ENCODE measurements at places on chromosomes 7 and 10.

DNA sequence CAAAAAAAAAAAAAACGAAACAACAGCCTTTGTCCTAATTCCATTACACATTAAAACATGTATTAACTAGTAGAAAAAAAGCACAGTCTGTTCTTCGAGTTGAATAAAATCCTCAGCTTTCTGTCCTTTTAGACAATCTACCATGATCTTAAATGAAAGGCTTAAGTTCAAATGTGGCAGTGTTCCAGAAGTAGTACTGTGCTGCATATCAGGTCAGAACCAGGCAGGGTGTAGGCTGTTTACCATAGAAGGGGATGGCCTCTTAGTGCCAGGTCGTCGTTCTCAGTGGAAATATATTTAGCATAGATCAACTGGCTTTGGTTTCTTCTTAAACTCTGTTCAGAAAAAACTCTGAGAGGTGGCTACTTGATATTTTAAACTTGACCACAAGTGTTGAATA is 612.0 kb downstream of the CNTNAP2 start:
- H3K36me3 ChIP-seq: no peaks in the 10 kb centered on the region
- no peak overlapping the region for H3K27ac ChIP-seq
- peaks cover 17% of the 10 kb centered on the region for H3K4me1 ChIP-seq
- no peak overlapping the region for H3K4me3 ChIP-seq

DNA sequence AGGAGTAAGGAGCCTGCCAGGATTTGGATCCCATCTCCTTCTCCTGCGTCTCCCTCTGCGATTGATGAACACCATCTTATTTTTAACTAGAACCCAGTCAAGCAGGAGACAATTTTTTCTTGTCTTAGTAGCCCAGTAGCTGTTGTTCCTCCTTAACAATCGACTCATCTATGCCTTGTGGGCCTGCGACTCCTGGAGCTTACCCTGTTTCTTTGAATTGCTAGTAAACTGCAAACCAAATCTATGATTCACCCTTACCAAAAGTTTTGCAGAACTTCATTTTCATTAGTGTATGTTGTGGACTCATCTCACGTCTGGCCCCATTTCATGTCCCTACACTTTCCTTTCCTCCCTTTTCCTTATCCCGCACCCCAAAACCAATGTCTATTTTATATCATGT is 37.7 kb downstream of the TRIL start:
- DNase-seq: no peak
- no peaks in the 10 kb centered on the region for H3K36me3 ChIP-seq
- no peak overlapping the region for H3K27ac ChIP-seq

DNA sequence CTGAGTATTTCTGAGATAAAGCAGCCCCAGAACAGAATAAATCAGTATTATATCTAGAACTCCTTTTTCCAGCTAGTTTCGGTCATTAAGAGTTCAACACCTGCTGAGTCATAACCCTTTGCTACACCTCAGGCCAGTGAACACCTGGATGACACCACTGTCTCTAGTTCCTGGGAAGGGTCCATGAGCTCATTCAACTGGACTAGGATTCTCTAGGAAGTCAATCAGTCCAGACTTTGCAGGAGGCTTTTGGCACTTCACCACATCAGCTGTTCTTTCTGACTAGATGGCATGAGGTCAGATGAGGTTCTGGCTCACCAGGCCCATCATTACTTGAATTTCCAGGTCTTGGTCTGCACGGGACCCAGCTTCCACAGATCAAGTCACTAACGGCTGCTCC is 11.7 kb downstream of the SLC39A12 start:
- no peaks in the 10 kb centered on the region for H3K36me3 ChIP-seq
- no peak overlapping the region for H3K4me3 ChIP-seq
- H3K27ac ChIP-seq: no peak overlapping the region
- no peaks in the 10 kb centered on the region for H3K4me1 ChIP-seq
- DNase-seq: no peak

GRCh38 chr10:113616244-113617074 is 47.4 kb downstream of the NRAP start:
- no peaks in the 10 kb centered on the region for H3K36me3 ChIP-seq
- peaks cover 8% of the 10 kb centered on the region for H3K4me1 ChIP-seq
- no peak for DNase-seq
- H3K27ac ChIP-seq: no peak overlapping the region

- no peak overlapping the region for H3K4me3 ChIP-seq
- DNase-seq: no peak
- H3K27me3 ChIP-seq: peaks cover 9% of the 10 kb centered on the region
- peaks cover 10% of the 10 kb centered on the region for H3K4me1 ChIP-seq
- H3K36me3 ChIP-seq: no peaks in the 10 kb centered on the region
Observed at GRCh38 chr10:1373287-1373686, 317.1 kb downstream of the WDR37 start.

GRCh38 chr7:158367634-158367982 is 220.0 kb downstream of the PTPRN2 start:
- no peak overlapping the region for H3K4me3 ChIP-seq
- no peaks in the 10 kb centered on the region for H3K36me3 ChIP-seq
- peaks cover 24% of the 10 kb centered on the region for H3K27me3 ChIP-seq

DNA sequence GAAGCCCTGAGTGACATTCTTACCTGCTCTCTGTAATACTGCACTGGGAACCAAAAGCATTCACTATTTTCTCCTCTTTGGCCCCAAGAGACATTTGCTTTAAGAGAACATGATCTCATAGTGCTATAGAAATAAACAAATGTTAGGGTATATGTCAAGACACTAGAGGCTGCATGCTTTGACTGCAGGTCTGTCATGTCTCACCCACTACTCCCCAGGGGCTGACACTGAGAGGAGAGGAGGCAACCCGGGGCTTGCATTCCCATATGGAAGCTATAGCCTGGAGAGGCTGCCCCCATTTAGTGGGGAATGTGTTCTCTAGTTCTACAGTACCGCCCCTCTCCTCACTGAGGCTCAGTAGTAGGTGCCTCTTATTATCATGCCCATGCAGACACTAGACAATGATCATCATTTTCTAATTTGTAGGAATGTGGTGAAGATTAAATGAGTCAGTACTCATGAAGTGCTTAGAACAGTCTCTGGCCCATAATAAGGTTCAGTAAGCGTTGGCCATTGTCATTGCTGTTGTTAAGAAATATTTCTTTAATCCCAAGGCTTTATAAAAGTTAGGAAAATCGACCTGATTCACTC is 4.9 kb upstream of the SLF2 start:
- H3K4me3 ChIP-seq: no peak overlapping the region
- H3K36me3 ChIP-seq: no peaks in the 10 kb centered on the region
- H3K4me1 ChIP-seq: peaks cover 9% of the 10 kb centered on the region
- H3K27me3 ChIP-seq: peaks cover 4% of the 10 kb centered on the region
- no peak for DNase-seq

DNA sequence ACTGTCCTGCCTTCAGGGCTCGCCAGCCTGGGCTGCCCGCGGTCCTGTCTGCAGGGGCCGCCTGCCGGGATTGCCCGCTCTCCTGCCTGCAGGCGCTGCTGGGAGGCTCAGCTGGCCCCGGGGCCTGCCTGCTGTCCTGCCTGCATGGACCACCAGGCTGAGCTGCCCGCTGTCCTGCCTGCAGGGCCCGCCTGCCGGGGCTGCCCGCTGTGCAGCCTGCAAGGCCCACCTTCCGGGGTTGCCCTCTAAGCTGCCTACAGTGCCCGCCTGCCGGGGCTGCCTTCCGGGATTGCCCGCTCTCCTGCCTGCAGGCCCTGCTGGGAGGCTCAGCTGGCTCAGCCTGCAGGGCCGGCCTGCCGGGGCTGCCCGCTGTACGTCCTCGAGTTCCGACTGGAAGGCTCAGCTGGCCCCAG is 164.4 kb downstream of the GLRX3 start:
- peaks cover 12% of the 10 kb centered on the region for H3K36me3 ChIP-seq
- no peaks in the 10 kb centered on the region for H3K4me1 ChIP-seq
- no peak overlapping the region for H3K4me3 ChIP-seq
- no peak overlapping the region for H3K27ac ChIP-seq

- peaks cover 44% of the 10 kb centered on the region for H3K27me3 ChIP-seq
- peaks cover 8% of the 10 kb centered on the region for H3K4me1 ChIP-seq
- H3K27ac ChIP-seq: no peak overlapping the region
- no peak for DNase-seq
- H3K36me3 ChIP-seq: no peaks in the 10 kb centered on the region
- H3K4me3 ChIP-seq: no peak overlapping the region
Observed at GRCh38 chr7:74025730-74026129, 2.2 kb upstream of the ELN start.

- no peaks in the 10 kb centered on the region for H3K27me3 ChIP-seq
- no peak overlapping the region for H3K27ac ChIP-seq
- H3K4me3 ChIP-seq: no peak overlapping the region
- no peaks in the 10 kb centered on the region for H3K4me1 ChIP-seq
- DNase-seq: no peak
Observed at GRCh38 chr10:35232527-35232926, 103.8 kb upstream of the CCNY start.

DNA sequence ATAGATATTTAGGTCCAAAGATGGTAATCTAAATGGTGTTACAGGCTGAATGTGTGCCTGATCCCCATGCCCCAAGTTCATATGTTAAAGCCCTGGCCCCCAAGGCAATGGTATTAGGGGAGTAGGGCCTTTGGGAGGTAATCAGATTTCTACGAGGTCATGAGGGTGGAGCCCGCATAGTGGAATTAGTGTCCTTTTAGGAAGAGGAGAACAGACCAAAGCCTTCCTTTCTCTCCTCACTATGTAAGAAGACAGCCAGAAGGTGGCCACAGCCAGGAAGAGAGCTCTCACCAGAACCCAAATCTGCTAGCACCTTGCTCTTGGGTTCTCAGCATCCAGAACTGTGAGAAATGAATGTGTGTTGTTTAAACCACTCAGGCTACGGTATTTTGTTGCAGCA is 15.2 kb downstream of the ERVW-1 start:
- H3K4me3 ChIP-seq: no peak overlapping the region
- DNase-seq: no peak
- H3K27ac ChIP-seq: peak overlapping the region; percentile 45

DNA sequence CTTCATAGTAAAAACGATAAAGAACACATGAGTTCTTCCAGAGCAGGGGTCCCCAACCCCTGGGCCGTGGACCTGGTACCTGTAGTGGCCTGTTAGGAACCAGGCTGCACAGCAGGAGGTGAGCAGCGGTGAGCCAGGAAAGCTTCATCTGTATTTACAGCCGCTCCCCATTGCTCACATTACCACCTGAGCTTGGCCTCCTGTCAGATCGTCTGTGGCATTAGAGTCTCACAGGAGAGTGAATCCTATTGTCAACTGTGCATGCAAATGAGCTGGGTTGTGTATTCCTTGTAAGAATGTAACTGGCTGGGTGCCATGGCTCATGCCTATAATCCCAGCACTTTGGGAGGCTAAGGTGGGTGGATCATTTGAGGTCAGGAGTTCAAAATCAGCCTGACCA is 229.5 kb downstream of the CNTNAP2 start:
- peaks cover 1% of the 10 kb centered on the region for H3K36me3 ChIP-seq
- H3K4me3 ChIP-seq: no peak overlapping the region
- H3K4me1 ChIP-seq: peaks cover 10% of the 10 kb centered on the region
- DNase-seq: no peak

DNA sequence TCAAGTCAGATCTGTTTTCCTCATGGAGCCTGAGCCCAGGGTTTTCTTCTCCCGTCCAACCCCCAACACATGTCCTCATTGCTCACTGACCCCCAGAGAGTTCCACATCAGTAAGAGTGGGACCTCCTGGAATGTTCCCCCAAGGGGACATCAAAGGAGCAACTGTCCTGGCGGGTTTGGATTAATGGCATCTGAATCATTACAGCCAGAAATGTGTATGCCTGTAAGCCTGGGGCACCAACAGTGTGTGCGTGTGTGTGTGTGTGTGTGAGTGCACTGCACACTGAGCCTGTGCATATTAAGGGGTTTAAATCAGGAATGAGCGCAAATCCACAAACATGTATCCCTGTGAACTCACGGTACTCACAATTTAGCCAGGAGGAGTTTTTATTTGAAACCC is 222.3 kb downstream of the PLXNA4 start:
- H3K36me3 ChIP-seq: no peaks in the 10 kb centered on the region
- peaks cover 8% of the 10 kb centered on the region for H3K27me3 ChIP-seq
- H3K4me1 ChIP-seq: no peaks in the 10 kb centered on the region
- H3K4me3 ChIP-seq: no peak overlapping the region
- no peak overlapping the region for H3K27ac ChIP-seq
- no peak for DNase-seq

- peaks cover 14% of the 10 kb centered on the region for H3K4me1 ChIP-seq
- no peaks in the 10 kb centered on the region for H3K27me3 ChIP-seq
Observed at GRCh38 chr7:105199386-105199785, 185.4 kb downstream of the KMT2E start.

DNA sequence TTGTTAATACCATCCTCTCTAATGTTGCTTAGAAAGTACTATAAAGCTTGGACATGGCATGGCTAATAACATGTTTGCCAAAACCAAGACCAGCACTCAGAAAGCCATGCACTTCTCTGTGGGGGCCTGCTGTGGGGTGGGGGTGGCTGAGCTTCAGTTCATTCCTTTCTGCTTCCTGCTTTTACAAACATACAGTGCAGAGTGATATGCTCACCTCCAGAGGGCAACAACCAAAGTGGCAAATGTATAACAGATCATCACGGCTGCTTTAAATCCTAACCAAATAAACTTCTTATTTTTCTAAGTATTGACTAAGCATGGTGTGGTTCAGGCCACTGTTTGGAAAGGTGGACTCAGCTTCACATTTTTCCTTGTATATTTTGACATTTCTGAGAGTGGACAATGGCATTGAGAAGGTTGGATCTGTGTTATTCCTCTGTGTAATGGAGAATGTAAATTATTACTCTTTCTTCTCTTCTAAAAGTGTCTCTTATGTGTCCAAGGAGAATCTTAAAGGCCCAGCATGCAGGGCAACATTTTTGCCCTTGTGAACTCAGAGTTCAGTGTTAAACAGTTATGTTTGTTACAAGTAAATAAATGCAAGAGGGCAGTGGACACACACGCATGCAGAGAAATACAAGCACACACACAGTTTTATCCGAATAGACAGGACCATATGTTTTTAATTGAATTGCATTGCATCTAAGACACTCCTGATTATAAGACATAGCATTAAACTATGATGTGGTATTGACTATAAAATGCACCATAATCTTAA is 186.1 kb downstream of the HERPUD2 start:
- no peak overlapping the region for H3K4me3 ChIP-seq
- DNase-seq: no peak
- H3K36me3 ChIP-seq: no peaks in the 10 kb centered on the region
- no peak overlapping the region for H3K27ac ChIP-seq

GRCh38 chr7:30322271-30323005 is 38.0 kb downstream of the ZNRF2 start:
- H3K4me1 ChIP-seq: peaks cover 3% of the 10 kb centered on the region
- no peak for DNase-seq
- H3K4me3 ChIP-seq: no peak overlapping the region
- no peaks in the 10 kb centered on the region for H3K27me3 ChIP-seq
- H3K27ac ChIP-seq: no peak overlapping the region
- peaks cover 5% of the 10 kb centered on the region for H3K36me3 ChIP-seq

GRCh38 chr7:40301486-40302068 is 166.8 kb downstream of the SUGCT start:
- H3K4me1 ChIP-seq: no peaks in the 10 kb centered on the region
- no peak for DNase-seq
- H3K27ac ChIP-seq: no peak overlapping the region
- H3K27me3 ChIP-seq: no peaks in the 10 kb centered on the region
- H3K4me3 ChIP-seq: no peak overlapping the region
